ENCODE measurements at places on chromosomes 12 and 14.

- DNase-seq = no peak
Observed at GRCh38 chr14:91307652-91308051, 63.1 kb upstream of the GPR68 start.

GRCh38 chr12:96500693-96501092 is 11.3 kb downstream of the CFAP54 start:
- no peak for DNase-seq

- DNase-seq = no peak
Observed at GRCh38 chr12:129076441-129077320, 223.4 kb downstream of the GLT1D1 start.

GRCh38 chr14:80212023-80212397 is 706 bp upstream of the DIO2 start:
- DNase-seq = no peak

DNA sequence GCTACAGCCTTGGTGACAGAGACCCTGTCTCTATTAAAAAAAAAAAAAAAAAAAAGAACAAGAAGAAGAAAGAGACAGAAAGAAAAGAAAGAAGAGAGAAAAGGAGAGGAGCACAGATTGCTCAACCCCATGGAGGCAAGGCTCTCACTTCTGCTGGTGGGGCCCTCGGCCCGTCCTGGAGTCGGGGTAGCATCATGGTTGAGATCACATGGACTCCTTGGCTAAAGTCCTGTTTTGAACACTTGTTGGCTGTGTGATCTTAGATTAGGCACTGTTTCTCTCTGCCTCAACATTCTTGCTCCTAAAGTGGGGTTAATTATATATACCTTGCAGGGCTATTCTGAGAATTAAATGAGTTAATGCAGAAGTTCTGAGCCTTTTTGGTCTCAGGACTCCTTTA is 207.7 kb downstream of the CACNA1C start:
- DNase-seq = no peak

GRCh38 chr14:55514819-55515490 is 65.1 kb upstream of the KTN1 start:
- DNase-seq = peak; percentile 32

DNA sequence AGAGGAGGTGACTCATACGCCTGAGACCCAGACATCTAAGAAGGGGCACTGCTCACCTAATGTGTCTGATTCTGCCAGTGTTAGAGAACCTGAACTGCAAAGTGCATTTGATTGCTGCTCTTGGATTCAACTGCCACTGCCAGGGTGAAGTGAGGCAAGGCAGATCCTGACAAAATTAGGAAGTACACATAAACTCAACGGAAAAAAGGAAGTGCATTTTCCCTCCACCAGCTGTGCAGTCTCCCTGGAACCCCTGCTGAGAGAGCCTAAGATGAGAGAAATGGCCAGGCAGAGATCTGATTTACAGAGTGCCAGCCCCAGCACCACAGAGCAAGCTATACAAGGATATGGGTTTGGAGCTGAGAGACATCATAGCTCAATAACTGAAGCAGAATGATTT is 215.3 kb downstream of the SEC23A start:
- DNase-seq = no peak

DNA sequence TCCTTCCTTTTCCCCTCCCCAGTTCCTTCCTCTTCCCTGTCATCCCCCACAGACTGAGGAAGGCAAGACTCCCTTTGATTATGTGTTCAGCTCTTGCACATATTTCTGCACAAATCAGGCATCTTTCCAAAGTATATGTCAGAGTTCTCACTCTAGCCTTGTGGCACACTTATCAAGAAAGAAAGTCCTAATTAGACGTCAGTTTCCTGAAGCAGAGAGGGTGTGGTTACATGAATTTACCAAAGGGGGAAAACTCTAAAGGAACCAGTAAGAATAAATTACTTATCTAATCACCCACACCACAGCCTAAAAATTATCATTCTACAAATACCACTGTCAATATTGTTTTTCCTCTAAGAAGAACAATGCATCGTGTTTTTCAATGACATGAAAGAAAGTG is 120.7 kb upstream of the GRIP1 start:
- no peak for DNase-seq

All from Panc1 (cell line).